Stimulated activated CD4-positive, alpha-beta T cell treated with anti-CD3 and anti-CD28 coated beads, Interleukin-4, amount 100 ng/mL, for 24 hours (primary cell): ENCODE measurements at places on chromosomes 3 and 15.
A peak's percentile ranks its signal among the peaks of the same experiment; 100 is the strongest.

- no peak for DNase-seq
Measured at GRCh38 chr3:32443478-32443877, 51.8 kb downstream of the CMTM7 start.

GRCh38 chr3:51297333-51297732 lies 87.8 kb upstream of the MANF start:
- no peak for DNase-seq

DNA sequence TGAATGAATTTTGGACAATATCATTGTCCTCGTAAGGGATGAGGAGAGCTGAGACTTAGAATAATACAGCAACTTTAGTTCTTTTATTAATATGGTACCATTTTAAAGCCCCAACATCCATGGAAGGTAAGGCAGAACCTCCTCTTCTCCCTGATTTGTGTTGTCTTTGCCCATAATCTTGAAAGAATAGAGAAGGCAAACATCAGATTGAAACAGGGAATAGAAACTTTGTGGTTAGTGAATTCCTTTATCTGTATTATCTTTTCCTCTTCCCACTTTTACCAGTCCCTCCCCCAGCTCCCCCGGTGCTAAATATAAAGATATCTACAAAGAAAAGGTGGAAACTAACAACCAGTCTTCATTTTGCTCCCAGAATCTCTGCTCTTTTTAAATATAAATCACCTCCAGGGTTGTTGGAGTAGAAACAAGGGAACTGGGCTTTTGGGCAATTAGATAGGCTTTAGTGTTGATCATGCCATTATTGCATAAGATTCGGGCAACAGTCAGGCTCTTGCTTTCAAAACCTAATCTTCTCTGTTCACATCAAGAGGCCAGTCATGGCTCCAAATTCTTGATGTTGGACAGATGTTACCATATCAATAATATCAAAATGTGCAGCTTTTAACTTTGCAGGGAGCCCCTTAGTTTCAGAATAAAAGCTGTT lies 32.5 kb downstream of the ITPR1 start:
- no peak for DNase-seq

DNA sequence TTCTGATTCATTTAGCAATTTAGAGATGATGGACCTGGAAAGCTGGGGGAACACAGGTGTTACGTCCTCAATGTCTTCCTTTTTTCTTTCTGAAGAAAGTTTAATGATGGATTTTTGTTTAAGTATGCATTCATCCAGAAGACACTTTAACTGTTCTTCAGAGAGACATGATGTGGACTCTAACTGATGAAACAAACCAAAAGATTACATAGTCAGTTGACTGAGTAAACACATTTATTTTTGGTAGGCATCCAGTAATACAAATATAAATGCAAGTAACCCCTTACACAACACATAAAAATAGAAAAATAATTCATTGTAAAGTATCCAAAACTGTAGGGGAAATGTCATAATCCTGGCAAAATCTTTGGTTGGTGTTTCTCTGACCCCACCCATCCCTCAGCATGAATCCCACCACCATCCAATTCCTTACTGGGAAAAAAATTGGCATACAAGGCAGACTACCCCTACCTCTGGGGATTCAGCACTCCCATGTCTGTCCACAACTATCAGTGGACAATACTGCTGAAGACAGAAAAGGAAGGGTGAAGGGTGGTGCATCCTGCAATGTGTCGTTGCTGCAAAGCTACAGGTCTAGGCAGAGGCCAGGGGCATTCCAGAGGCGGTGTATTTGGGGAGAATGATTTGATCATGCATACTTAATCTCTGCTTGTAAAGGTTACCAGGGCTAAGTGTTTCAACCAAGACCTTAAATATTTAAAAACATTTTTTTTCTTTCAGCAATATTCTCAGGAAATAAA lies 37.4 kb downstream of the THBS1 start:
- DNase-seq, result no peak

DNA sequence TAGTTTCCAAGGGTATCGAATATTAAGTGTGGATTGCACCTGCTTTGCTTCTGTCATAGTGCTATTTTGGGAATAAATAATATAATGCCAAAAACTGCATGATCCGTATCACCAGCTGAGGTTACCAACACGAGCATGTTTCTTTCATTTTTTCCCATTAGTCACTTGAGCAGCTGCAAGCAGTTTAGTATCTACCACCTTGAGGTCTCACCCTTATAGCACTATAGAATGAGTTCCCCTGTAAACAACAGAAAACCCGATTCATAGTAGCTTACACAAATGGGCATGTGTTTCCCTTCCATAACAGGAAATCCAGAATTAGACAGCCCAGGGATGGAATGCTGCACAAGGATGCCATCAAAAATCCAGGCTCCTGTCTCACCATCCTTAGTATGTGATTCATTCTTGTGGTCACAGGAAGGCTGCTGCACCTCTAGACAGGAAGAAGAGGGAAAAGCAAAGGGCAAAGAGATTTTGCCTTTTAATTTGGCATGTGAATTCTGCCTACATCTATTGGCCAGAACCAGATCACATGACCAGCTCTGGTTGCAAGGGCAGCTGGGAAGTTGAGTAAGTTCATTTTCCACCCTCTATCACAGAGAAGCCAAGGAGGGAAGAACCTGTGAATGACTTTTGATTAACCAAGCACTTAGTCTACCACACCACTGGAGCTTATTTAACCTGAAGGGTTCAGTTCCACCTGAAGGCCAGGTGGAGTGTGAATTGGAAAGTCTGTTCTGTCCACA lies 91.3 kb upstream of the SLC25A36 start:
- DNase-seq, result no peak

DNA sequence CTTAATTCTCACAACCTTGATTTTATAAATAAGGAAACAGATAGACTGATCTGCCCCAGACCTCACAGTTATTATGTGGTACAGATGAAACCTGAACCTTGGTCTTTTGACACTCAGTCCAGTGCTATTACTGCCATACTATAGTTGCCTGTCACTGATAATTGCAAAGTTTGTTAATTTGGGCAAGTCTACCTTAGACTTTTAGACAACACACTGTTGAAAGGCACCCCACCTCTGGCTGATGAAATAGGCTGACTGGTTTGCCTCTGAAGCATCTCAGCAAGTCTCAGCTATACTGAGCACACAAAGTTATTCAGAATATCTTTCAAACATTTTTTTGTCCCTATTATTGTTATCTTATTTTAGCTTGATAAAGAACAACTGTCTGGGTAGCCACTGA lies 53.1 kb upstream of the MAP4 start:
- no peak for DNase-seq

DNA sequence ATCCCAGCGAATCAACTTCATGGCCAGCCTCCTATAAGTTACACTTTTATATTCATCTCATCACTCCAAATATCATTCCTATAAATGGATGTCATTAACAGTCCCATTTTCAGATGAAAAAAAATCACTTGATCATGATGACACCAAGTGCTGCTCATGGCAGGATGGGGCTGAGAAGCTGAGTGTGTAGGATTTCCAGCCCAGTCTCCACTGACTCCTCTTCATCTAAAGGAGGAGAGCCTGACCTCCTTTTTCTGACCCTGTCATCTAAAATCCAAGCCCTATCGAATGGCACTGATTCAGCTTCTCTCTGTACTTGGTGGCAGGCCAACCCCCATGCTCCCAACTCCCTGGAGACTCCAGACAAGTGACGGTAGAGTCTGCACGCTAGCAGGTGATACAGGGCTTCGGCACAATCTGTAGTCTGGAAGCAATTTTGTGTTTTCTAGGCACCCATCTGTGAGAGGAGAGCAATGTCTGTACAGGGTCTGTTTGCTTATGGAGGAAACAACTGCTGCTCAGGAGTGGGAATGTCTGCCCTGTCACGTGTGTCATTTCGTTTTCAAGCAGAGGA lies 103.2 kb downstream of the EPHB1 start:
- DNase-seq, result no peak

GRCh38 chr3:188205992-188206416 lies 52.0 kb downstream of the LPP start:
- DNase-seq, result no peak

GRCh38 chr15:60217161-60217560 lies 180.6 kb downstream of the ANXA2 start:
- DNase-seq, result no peak

- no peak for DNase-seq
Measured at GRCh38 chr3:129614927-129615363, 8.5 kb upstream of the PLXND1 start.

DNA sequence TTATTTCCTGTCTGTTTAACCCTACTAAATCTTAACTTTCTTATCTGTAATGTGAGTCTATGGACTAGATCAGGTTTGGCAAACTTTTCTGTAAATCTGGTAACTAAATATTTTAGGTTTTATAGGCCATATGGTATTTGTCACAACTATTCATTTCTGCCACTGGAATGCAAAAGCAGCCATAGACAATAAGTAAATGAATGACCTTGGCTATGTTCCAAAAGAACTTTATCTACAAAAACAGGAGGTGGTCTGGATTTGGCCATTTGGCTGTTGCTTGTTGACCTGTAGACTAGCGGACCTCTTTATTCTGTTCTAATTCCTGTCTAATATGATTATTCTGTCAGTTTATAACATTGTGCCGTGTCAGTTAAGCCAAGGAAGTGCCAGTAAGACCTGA lies 314.2 kb downstream of the LPP start:
- DNase-seq, result no peak

- no peak for DNase-seq
Measured at GRCh38 chr3:5226783-5227182, 39.3 kb downstream of the EDEM1 start.

DNA sequence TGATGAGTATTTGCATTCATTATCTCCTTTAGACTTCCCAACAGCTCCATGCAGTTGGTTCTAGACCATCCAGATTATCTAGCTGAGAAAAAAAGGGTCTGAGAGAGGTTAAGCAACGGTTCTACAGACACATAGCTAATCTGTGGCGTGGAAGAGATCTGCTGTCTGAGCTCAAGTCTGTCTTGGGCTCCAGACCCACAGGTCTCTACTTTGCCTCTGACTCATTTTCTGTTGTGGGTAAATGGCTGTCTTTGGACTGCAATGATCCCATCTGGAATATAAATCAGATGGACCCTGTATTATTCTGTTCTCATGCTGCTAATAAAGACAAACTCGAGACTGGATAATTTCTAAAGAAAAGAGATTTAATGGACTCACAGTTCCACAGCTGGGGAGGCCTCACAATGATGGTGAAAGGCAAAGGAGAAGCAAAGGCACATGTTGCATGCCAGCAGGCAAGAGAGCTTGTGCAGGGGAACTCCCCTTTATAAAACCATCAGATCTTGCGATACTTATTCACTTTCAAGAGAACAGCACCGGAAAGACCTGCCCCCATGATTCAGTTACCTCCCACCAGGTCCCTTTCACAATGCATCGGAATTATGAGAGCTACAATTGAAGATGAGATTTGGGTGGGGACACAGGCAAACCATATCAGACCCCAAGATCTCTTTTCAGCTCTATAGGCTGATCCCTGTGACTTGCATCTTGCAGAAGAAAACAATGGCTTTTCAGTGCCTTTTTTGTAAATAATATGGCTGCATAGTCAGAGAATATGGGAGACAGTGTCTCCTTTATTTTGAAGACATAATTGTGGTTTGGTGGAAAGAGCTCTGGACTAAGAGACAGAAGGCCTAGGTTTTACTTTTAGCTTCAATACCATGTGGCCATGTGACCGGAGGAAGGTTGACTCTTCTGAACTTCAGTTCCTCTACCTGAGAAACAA lies 24.7 kb downstream of the CEMIP start:
- peak; percentile 55 for DNase-seq

DNA sequence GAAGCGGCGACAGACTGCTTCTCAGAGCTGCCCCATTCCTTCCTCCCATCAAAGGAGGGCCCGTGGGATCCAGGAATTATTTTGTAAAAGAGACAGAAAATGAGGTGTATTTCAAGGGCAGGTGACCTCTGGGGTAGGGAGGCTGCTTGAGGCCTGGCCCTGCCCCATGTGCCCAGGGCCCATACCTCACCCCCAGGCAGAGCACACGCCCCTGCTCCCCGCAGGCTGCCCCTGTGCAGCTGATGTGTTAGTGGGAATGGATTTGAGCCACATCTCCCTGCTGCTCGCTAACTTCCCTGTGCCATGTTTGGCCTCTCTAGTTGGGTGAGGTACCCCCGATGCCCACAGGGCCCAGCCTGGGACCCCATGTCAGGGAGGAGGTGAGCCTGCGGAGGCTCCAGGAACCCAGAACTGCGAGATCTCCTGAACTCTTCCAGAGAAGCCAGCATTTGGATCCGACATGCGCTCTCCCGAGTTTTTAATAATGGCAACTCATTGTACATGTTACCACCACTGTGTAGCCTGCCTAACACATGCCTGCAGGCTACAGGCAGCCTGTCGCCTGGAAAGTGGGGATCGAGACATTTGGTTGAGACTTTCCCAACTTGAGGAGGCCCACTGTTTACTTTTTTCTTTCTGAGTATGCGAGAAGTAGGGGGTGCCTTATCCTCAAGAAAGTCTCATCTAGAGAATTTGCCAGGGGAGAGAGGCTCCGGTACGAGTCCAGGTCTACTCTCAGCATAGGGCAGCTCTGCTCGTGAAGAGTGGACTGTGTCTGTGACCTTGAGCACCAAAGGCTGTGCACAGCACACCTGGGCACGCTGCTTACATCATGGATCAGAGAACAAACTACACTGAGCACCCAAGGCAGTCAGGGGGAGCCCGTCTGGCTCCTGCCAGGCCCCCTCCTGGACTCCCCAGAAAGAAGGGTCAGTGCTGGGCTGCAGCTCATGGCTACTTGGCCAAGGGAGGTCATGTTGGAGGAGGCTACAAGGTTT lies 36.1 kb downstream of the PCSK6 start:
- DNase-seq, result no peak

DNA sequence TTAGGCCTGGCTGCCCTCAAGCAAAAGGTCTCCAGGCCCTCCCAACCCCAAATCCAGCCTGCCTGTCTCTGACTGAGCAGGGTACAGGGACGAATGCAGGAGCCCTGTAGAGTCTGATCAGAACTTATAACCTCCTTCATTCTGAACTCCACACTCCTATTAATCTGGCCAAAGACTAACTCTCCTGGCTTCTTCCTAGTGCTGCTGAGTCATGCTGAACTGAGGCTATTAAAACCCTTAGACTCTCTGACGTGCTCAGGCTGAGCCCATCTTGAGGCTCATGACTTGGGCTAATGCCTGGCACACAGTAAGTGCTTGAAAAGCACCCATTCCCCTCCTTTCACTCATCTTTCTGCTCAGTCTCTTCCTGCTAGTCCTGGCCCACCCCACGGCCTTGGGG lies 81.9 kb downstream of the NUP210 start:
- DNase-seq, result no peak

DNA sequence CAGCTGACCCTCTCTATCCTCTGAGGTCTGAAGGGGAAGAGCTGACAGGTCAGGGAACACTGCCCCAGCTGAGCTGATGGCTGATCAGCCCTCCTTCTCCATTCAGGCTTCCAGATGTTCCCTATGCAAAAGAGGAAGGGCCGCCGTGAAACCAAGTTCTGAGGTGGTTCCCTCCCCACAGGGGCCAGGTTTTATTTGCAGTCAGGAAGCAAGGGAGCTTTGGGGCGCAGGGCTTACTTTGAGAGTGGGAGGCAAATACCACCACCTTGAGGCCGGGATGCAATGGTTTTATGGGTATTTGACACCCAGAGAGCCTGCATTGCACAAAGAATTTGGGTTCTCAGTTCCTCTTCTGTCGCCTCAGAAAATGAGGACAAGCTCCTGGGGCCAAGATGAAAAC lies 186.9 kb downstream of the ARRDC4 start:
- DNase-seq, result no peak

GRCh38 chr3:185308126-185308754 lies 54.4 kb upstream of the EHHADH start:
- DNase-seq, result peak; percentile 59

GRCh38 chr3:113948015-113948917 lies 453 bp downstream of the ZDHHC23 start:
- peak; percentile 9 for DNase-seq
